Esophagus mucosa (tissue), 1 donor: ENCODE measurements at places on chromosomes 1 and 21.

DNA sequence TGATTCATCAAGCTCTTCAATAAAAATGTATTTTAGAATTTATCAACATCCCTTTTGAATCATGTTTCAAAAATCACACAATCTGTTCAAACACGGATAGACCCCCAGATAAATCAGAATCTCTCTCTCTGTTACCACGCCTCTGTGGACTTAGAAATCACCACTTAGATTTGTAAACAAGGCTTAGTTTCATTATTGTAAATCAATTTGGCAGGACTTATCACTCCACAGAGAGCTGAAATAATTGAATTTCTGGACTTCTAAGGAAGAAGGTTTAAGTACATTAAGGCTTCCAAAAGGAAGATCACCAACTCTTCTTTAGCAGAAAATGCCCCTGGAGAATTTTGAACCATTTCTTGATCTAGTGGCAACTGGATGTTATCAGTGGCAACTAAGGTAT lies 100.4 kb downstream of the APP start:
- ATAC-seq = no peak

GRCh38 chr1:96515430-96515829 lies 206.2 kb upstream of the PTBP2 start:
- ATAC-seq = no peak

- no peak for ATAC-seq
Measured at GRCh38 chr1:118223426-118223825, 38.4 kb upstream of the SPAG17 start.

GRCh38 chr1:90534116-90534515 lies 183.0 kb downstream of the BARHL2 start:
- ATAC-seq = no peak

DNA sequence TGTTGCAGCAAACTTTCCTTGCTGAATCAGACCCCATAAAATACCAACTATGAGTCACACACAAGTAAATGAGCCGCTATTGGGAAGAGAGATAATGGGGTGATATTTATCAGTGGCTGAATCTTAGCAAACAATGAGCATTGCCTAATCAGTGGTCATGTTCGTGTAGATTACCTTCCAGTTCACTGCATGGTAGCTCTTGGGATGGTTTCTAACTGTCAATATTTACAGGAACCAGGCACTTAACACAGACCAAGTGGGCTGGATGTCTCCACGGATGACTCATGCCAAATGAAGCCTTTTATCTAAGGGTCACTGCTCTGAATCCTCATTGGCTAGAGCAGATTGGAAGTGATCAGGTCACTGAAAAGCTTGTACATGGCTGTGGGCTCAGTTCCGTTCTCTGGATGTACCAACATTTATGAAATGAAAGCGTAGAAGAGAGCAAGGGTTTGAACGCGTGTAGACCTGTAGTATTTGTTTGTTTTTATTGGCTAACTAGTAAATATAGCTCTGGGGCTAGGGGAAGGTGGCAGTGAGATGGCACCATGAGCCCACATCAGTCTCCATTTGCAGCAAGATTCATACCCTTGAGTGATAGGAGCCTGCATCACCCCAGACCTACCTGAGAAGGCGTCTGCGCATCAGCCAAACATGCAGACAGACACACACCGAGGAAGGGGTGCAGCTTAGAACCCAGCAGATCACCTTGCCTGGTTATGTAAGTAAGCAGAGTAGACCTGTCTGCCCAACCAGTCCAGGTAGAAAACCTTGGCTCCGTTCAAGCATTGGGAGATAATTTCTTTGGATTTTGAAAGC lies 153.3 kb downstream of the TOMM20 start:
- ATAC-seq = peak; percentile 7

GRCh38 chr1:156639601-156640101 lies 2.3 kb upstream of the BCAN start:
- no peak for ATAC-seq

DNA sequence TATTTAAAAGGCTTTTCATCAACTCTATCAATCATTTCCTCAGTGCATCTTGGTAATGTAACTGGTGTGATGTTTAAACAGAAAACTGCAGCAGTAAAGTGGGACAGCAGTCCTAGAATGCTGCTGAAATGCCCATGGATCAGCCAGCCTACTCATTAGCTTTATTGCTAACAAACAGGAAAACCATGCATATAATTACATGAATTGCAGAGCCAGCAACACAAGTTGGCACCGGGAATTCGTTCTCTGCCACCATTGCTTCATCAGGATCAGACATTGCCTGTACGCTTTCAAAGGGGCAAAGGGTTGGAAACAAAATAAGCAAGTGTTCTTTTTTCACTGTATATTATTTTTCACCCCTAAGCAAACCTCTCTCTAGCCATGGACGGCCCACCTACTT lies 276.2 kb upstream of the LRRC7 start:
- ATAC-seq = no peak

GRCh38 chr1:15852036-15852827 lies 4.7 kb downstream of the SPEN start:
- no peak for ATAC-seq

- ATAC-seq = no peak
Measured at GRCh38 chr1:230158415-230159291, 91.6 kb downstream of the GALNT2 start.

DNA sequence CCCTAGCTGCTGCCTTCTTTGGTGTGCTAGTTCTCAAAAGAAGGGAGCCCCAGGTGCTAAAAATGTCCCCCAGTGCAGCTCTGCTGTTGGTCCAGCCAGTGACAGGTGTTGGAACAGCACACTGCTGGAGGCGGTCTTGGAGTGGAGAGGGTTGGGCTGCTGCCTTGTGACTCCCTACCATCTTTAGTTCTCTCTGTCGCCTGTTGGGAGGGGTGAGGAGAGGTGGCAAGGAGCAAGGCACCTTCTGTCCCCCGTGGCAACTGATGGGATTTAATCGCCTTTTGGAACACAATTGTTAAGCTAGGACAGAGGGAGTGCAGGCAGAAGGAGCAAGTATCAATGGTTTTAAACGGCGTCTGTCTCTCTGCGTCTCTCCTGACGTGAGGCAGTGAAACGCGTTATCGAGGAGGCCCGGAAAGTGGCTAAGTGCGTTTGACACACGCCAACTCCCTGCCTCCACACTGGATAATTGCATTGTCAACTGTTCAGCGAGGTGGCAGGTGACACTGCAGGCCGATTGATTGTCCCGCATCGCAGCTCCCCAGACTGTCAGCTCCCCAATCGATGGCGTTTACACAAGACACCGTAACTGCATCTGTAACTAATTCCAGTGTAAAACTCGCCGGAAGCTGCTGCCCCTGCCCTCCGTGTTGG lies 34.0 kb downstream of the TMEM53 start:
- no peak for ATAC-seq

- ATAC-seq = no peak
Measured at GRCh38 chr1:30900931-30901560, 7.5 kb downstream of the SDC3 start.

- ATAC-seq = no peak
Measured at GRCh38 chr1:109301874-109302273, 4.9 kb downstream of the MYBPHL start.

GRCh38 chr1:37169743-37170275 lies 135.5 kb upstream of the GRIK3 start:
- no peak for ATAC-seq

DNA sequence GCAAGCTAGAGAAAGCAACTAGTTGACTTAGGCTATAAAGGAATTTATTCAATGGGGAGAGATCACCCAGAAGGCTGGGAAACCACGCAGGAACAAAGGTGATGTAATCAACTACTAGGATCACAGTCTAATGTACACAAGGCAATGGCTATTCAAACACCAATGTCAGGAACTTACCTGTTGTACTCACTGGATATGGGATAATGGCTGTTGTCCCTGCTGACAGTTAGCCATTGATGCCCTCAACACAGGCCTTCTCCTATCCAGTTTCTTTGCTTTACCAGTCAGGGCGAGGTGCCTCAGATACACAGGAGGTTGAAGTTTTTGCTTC lies 32.3 kb downstream of the C21orf91 start:
- no peak for ATAC-seq

GRCh38 chr1:161071886-161072371 lies 2.2 kb upstream of the ARHGAP30 start:
- no peak for ATAC-seq

- ATAC-seq = no peak
Measured at GRCh38 chr1:19229828-19230325, 19.8 kb upstream of the UBR4 start.

DNA sequence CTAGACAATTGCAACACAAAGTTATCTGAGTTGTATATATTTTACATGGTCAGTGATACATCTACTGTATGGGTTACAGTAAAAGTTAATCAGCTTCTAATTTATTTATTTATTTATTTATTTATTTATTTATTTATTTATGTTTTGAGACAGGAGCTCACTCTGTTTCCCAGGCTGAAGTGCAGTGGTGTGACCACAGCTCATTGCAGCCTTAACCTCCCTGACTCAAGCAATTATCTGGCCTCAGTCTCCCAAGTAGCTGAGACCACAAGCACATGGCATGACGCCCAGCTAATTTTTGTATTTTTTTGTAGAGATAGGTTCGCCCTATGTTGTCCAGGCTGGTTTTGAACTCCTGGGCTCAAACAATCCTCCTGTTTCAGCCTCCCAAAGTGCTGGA lies 241.6 kb downstream of the PTPRC start:
- ATAC-seq = no peak

DNA sequence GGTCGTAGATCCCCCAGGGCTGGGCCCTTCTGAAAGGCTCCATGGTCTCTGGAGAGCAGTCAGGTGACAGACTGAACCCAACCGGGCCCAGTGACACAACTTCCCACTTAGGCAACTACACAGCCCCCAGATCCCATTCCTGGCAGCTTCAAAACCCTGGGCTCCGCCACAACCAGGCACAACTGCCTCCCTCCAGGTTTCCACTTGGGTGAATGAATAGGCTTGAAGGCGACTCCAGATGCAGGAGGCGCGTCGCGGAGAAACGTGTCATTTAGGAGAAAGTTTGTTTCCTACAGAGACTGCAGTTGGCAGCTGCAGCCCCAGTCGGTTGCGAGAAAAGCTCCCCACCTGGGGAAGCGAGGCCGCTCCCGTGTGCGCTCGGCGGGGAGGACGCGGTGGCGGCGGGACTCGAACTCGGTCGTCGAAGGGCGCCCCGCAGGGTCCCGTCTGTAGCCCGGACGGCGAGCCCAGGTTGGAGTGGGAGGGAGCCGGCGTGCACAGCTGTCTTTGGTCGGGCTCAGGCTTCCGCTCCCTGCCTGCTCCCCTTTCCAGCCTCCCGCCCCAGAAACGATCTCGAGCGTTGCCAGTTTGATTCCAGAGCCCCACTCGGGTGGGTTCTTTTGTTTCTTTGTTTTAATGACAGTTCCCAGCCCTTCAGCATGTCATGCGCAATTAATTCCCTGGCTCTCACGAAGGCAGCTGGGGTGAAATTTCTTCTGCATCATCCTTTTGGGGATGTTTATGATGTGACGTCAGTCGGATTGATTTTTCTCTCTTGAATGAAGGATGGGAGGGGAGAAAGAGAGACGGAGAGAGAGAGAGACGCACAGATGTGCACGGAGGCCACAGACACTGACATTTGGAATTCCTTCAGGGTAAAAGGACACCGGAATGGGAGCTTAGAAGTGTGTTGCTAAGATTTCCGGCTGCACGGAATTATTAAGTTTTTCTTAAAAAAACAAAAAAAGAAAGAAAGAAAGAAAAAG lies 862 bp upstream of the SGIP1 start:
- ATAC-seq = no peak

- ATAC-seq = no peak
Measured at GRCh38 chr1:52680353-52680752, 17.8 kb downstream of the COA7 start.

DNA sequence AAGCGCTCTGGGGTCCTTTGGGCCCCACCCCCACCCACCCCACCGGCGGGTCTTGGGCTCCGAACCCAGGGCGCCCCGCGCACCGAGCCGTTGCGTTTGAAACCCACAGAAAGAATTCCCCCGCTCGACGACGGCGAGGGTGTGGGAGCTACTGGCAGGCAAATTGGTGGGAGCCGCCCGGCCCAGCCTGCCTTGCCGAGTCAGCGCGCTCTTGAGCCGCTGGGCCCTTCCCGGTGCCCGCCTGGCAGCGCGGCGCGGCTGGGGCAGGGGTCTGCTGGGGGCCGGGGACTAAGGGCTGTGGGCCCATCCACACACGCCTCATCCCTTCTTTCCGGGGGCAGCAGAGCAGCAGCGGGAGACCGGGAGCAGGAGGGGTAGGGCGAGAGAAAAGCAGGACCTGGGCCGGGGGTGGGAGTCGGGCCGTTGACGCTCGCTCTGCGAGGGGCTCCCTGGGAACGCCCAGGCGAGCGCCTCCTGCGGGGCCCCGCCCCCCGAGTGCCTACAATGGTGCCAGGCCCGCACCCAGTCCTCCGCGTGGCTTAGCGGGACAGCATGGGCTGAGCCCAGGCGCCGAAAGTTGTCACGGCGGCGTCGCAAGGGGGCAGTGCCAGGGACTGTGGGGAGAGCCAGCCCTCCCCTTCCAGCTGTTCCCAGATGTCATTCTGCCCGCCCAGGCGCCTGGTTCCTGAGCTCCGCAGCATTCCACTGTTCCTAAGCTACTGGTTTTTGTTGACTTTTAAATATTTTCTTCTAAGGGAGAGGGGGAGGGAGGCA lies at the start of gene C1orf94:
C1orf94 (plus strand) TSS at position 78 of the 774 bp plus-strand sequence. CDS start 883 bp downstream, outside the sequence.
- no peak for ATAC-seq

DNA sequence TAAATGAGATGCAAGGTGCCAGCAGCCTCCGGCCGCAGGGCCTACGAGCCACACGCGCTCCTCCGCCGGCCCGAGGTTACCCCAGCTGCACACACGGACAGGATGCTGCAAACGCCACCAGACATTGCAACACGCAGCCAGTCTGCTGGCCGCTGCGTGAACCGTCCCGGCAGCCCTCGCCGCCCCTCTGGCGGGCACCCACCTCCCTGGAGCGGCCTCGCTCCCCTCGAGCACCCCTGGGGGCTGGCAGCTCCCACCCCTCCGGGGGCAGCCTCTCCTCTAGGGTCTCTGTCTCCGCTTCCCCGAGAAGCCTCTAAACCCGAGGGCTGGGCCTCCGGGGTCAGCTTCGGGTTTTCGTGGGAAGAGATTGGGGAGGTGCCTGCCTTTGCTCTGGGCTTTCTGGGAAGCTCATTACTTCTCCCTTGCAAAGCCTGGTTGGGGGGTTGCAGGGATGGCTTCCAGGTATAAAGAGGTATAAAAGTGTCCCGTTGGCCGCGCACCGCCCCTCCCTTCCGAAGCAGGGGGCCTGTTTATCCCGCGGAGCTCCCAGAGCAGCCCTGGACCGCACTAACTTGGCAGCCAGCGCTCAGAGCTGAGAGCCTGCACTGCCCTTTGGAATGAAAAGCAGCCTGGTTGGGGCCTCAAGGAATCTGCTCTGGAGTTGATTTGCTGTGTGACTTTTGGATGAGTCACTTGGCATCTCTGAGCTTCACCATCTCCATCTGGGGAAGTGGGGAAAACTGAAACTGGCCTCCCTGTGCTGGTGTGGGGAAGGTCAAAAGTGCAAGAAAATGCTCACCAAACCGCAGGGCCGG lies 21.8 kb downstream of the DHRS3 start:
- peak; percentile 83 for ATAC-seq
